ENCODE measurements at places on chromosomes 11 and 22.

DNA sequence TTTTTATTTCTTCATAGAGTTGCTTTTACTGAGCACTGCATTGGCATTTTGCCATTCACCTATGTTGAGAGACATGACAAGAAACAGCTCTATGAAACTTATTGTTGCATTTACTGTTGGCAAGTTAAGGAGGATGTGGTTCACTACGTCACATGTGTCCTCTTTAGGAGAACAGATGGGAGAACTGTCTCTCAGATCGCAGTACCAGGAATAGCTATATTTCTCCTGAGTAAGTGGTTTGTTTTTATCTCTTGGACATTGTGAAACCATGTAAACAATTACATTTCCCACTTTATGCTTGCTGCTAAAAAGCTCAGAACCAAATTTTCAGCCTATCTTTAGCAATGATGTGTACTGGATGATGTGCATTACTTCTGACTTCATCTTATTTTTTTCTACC lies 34.8 kb upstream of the PSMA1 start:
- no peak for DNase-seq

- DNase-seq = no peak
Measured at GRCh38 chr11:8023831-8024555, 36.9 kb downstream of the EIF3F start.

- no peak for DNase-seq
Measured at GRCh38 chr22:29224859-29225410, 19.2 kb downstream of the EMID1 start.

DNA sequence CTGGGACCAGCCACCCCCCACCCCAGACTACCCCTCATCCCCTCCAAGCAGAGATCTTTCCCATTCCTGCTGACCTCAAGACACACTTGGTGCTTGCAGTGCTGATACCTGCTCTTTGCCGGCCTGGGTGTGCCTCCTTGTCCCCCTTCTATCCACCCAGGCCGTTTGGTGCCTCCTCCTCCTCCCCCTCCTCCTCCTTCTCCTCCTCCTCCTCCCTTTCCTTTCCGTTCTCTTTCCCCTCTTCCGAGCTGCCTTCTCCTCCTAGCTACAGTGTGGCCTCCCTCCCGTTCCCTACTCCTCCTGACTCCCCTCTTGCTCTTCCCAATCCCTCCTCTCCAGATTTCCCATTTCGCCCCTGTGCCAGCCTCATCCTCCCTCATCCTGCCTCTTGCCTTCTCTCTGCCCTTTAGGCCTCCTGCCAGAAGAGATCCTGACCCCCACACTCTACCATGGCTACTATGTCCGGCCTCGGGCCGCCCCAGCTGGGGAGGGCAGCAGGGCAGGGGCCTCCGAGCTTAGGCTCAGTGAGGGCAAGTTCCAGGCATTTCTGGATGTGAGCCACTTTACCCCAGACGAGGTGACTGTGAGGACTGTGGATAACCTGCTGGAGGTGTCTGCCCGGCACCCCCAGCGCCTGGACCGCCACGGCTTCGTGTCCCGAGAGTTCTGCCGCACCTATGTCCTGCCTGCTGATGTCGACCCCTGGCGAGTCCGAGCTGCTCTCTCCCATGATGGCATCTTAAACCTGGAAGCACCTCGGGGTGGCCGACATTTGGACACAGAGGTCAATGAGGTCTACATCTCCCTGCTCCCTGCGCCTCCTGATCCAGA lies 712 bp downstream of the HSPB2 start:
- DNase-seq = no peak

GRCh38 chr11:75921808-75922207 lies 106.8 kb downstream of the UVRAG start:
- DNase-seq = no peak

- no peak for DNase-seq
Measured at GRCh38 chr11:16923987-16924386, 90.2 kb downstream of the PLEKHA7 start.

- DNase-seq = no peak
Measured at GRCh38 chr11:65766535-65766934, 14.2 kb downstream of the AP5B1 start.

GRCh38 chr11:11309906-11310305 lies 43.1 kb downstream of the CSNK2A3 start:
- DNase-seq = no peak

DNA sequence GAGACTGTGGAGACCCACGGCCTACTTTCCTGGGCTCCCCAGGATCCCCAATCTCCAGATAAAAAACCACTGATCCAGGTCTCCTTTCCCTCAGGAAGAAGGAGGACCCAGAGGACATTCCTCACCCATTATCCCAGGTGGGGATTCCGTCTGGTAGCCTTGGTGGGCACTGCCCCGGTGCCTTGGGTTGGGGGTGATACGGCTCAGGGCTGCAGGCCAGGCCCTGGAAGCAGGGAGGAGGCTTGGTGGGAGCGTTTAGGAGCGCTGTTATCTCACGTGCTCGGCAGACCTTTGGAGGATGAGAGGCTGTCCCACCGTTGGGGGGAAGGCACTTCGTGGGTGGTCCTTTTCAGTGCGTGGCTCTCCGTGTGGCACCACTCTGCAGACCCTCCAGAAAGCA lies 926.3 kb downstream of the BRD1 start:
- DNase-seq = no peak

DNA sequence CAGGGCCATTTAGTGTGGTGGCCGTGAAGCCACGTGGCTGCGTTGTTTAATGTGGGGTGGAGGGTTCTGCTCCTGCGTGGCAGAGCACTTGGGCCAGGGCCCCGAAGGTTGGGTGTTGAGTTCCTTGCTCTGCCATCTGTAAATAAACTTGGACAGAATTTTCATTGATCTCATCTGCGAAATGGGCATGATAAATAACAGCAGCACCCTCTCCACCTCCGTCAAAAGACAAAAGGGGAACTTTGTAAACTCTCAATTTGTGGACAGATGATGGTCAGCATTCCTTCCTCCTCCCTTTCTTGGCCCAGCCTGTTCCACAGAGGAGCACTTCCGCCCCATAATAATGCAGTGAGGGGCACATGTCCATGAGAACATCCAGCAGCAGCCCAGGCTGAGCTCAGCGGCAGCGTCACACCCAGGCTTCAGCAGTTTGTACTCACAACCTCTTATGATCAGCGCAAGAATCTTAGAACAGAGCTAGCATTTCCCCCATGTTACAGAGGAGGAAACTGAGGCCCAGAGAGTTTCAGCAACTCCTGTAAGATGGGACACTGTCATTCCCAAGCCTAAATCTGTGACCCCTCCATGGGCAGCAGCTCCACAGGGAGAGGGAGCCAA lies 874.5 kb downstream of the BRD1 start:
- no peak for DNase-seq

DNA sequence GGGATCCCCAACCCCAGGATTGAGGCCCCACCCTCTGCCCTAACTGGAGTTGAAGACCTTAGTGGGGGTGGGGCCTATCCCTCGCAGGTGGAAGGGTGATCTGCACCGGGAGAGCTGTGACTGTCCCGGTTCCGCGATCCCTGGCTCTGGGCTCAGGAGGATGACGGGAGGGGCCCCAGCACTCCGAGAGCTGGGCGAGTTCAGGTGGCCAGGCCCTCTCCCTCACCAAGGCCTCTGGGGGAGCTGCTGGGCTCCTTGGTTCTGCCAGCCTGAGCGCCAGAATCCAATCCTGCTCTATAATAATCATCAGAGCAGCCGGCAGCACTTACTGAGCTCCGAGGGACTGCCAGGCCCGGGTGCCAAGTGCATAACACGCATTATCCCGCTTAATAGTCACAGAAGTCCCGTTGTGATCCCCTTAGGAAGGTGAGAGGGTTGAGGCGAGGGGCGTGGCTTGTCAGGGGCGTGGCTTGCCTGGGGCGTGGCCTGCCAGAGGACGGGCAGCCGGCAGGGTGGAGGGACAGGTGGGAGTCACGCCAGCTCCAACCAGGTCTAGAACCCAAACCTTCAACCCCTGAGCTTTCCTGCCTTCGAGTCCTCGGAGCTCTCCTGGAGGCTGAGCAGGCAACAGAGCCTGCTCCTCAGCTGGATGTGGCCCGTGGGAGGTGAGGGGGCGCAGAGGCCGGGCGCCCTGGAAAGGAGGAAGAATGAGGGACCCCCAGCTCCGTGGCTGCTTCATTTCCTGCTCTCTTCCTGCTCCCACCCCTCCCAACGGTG lies 7.3 kb upstream of the SYT7 start:
- no peak for DNase-seq

GRCh38 chr11:71221201-71221600 lies 31.2 kb downstream of the SHANK2 start:
- DNase-seq = no peak

- DNase-seq = no peak
Measured at GRCh38 chr22:46958658-46959057, 196.2 kb downstream of the TBC1D22A start.

GRCh38 chr11:104343578-104343977 lies 179.6 kb upstream of the PDGFD start:
- DNase-seq = no peak

- DNase-seq = no peak
Measured at GRCh38 chr22:44351685-44352377, 39.1 kb upstream of the SHISAL1 start.

GRCh38 chr22:41862530-41863266 lies 29.8 kb downstream of the SREBF2 start:
- no peak for DNase-seq

- no peak for DNase-seq
Measured at GRCh38 chr22:41838842-41839618, 6.1 kb downstream of the SREBF2 start.

- no peak for DNase-seq
Measured at GRCh38 chr11:113998574-113998973, 23.7 kb downstream of the HTR3A start.

- no peak for DNase-seq
Measured at GRCh38 chr22:37930952-37931440, 22.4 kb downstream of the C22orf23 start.

DNA sequence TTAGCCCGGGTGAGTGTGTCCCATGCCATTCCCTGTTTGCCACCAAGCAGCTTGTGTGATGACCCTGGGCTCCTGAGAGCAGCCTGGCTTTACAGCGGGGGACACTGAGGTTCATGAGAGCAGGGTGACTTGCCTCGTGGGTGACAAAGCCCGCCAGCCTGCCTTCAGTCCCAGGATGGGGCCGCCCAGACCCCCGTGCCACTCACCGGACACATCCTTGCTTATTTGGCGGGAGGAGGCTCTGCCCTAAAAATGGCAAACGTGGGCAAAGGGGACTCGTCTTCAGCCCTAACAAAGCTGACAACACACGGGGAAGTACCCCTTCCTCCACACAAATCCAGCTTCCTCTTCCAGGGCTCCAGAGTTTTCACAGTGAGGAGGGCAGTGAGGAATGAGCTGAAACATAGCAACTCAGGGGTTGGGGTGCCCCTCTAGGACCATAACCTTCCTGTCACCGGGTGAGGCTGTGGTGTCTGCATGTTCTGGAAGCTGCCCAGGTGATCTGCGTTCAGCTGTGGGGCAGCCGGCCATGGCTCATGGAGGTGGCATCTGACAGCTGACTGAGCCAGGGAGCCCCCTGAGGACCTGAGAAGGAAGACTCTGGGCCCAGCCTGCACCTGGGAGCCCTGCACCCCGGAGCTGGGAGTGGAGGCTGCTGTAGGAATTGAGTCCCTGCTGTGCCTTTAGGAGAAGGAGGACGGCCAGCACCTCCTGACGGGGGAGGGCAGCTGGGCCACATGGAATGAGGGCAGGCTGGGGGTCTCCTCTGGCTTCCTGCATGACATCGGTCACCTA lies 16.7 kb downstream of the RIBC2 start:
- no peak for DNase-seq

Measured in thoracic aorta (tissue), 2 donors.